ENCODE measurements at places on chromosomes 4 and X.

DNA sequence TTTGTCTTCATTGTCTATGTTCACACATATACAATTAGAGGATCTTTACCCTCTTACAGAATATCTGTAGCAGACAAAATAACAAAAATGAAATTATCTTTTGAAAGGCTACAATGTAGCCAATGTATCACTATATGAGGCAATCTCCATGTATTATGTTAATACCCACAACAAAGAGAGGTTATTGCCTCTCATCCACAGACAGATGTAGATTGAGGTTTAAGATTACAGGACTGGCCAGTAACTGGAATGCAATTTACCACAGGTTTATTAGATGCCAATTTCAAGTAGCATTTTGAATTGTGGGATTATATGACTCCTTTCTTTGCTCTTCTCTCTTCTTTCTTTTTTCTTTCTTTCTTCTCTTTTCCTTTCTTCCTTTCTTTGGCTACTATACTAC lies 242.6 kb downstream of the ANKRD50 start:
- no peak for DNase-seq

GRCh38 chr4:53721263-53721662 lies 130.0 kb upstream of the LNX1 start:
- DNase-seq: no peak

DNA sequence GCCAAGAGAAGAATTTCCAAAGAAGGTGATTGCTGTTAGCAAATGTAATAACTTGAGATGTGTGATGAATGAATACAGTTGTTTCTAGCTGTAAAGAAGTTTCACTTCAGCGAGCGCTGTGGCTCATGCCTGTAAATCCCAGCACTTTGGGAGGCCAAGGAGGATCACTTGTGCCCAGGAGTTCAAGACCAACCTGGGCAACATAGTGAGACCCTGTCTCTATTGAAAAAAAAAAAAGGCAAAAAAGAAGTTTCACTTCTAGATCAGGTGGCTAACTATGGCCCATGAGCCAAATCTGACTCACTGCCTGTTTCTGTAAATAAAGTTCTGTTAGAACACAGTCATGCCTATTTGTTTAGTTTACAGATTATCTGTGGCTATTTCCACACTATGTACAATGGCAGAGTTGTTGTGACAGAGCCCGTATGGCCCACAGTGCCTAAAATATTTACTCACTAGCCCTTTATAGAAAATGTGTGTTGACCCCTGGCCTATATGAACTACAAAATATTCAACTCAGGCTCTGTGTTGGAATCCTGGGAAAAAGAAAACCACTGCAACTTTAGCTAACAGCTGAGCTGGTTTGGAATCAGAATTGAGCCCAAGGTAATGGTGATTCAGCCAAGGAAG lies 54.1 kb upstream of the PRPS1 start:
- DNase-seq: no peak

- no peak for DNase-seq
Measured at GRCh38 chr4:70715097-70715496, 6.7 kb upstream of the RUFY3 start.

GRCh38 chr4:102918859-102919258 lies 50.1 kb downstream of the CISD2 start:
- no peak for DNase-seq

DNA sequence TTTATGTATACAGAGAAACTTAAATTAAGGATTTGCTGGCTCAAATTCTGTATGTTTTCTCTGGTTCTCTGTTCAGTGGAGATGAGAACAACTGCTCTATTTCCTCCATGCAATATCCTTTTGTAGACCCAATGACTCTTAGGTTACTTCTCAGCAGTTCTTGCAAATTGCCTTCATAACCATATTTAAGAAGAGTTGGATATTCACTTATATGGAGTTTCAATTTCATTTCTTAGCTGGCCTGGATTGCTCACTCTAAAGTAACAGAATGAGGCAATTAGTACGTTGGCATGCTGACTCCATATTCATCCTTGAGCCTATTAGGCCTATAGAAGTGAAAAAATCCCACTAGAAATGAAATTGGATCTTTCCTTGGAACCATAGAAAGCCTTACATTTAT lies 93.6 kb downstream of the DOCK11 start:
- DNase-seq: no peak

GRCh38 chr4:182382941-182383340 lies 139.7 kb downstream of the TENM3 start:
- no peak for DNase-seq

GRCh38 chr4:86847571-86847970 lies 1.6 kb downstream of the SLC10A6 start:
- no peak for DNase-seq

Data from NT2/D1 (cell line).